ENCODE measurements at places on chromosomes 4 and X.
A peak's percentile ranks its signal among the peaks of the same experiment; 100 is the strongest.

DNA sequence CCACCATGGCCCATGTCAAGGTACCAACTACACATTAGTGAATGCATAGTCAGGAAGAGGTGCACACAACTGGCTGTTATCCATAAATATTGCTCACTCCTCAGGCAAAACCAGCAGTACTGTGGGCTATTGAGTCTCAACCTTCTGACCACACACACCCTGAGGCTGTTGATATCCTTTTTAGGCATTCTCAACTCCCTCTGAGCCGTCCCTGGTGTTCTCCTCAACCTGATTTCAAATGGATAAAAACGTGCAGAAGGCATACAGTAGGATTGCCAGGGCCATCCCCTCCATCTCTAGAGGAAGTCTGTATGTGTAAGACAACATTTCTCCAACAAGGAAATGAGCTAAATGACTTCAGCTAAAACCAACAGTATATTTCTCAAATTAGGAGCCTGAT, 98.7 kb upstream of the KLHL13 start:
- no peak for DNase-seq

DNA sequence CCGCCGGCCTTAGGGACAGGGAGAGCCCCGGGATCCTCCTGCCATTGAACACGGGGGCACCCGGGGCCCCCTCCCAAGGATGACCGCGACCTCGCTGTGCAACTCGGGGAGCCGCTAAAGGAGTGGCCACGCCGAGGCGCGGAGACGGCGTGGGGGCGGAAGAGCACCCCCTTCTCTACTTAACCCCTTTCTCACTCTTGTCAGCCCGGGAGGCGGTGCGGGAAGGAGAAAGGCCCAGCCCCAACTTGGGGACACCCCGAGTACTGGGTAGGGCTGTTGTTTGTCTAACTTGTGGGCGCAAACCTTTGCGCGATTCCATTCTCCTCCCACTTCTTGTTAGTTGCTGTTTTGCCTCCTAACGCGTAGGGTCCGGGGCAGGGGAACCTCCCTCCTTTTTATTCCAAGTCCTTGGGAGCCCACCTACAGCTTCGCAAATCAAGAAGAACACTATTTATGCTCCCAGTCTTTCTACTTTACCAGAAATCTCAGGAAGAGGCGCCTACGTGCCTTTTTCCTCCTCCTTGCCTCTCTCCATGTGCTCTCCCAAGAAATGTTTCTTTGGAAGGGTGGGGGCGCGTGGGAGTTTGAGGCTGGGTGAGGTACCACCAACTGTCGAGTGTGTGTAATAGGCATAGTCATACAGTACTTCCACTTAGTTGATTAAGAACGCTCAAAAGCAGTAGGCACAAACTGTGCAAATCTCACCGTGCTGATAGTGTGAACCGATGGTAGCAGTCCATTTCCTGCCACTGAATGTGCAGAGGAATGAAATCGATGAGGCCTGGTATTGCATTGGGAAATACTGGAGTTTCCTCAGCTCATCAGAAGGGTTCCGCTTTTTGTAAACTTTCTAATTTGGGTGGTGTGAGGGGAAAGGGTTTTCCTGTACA, 813 bp downstream of the DIAPH2 start:
- DNase-seq = peak; percentile 40

- DNase-seq = no peak
These were observed 69.9 kb downstream of the HMGB2 start for GRCh38 chr4:173264245-173264644.

GRCh38 chrX:94389044-94389443, 715.0 kb downstream of the FAM133A start:
- DNase-seq = no peak

DNA sequence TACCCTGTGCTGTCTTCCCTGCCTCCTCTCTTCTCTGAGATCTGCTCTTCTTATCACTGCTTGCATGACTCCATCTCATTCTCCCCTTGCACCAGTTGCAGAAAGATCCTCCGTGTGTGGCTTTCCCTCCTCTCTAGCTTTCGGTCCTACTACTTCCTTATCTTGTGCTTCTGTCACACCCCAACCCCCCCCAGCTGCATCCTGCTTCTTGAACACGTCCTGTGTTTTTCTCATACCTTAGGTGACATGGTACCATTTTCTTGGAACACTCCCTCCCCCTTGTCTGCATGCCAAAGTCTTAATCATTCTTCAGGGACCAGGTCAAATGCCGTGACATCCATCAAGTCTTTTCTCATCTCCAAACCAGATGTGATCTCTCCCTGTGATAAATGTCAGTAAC, 46.4 kb downstream of the FHL1 start:
- DNase-seq = peak; percentile 7

All from GDM1 (cell line).